ENCODE measurements at places on chromosomes 2 and 18.

- H3K4me1 ChIP-seq, result no peaks in the 10 kb centered on the region
- no peak overlapping the region for H3K4me3 ChIP-seq
- H3K27me3 ChIP-seq, result no peaks in the 10 kb centered on the region
- H3K36me3 ChIP-seq, result no peaks in the 10 kb centered on the region
- no peak for DNase-seq
- H3K27ac ChIP-seq, result no peak overlapping the region
These were observed 60.7 kb downstream of the CXCR4 start for GRCh38 chr2:136057023-136057801.

GRCh38 chr2:195779491-195779890, 122.5 kb downstream of the SLC39A10 start:
- H3K27ac ChIP-seq, result no peak overlapping the region
- no peaks in the 10 kb centered on the region for H3K27me3 ChIP-seq
- no peaks in the 10 kb centered on the region for H3K36me3 ChIP-seq
- H3K4me1 ChIP-seq, result no peaks in the 10 kb centered on the region
- H3K4me3 ChIP-seq, result no peak overlapping the region

DNA sequence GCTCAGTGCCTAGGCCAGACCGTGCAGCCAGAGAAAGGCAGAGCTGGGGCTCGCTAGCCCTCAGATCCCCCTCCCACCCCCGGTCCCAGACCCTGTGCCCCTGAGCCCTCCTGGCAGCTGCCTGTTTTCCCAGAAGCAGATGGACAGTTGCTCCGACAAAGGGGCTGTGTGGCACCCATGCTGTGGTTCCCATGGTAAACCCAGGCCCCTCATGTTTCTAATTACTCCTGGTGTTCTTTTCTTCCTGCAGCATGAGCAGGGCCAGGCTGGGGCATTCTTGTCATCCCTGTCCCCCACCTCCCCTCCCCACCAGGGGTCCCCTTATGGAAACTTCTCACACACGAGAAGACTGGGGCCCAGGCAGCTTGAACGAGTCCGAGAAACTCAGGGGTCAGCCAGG, 269.6 kb downstream of the HAUS1 start:
- no peaks in the 10 kb centered on the region for H3K27me3 ChIP-seq
- H3K4me3 ChIP-seq, result no peak overlapping the region
- DNase-seq, result no peak
- no peaks in the 10 kb centered on the region for H3K4me1 ChIP-seq
- H3K27ac ChIP-seq, result no peak overlapping the region

- no peak for DNase-seq
- no peak overlapping the region for H3K4me3 ChIP-seq
- H3K27ac ChIP-seq, result no peak overlapping the region
These were observed 68.3 kb downstream of the FAM117B start for GRCh38 chr2:202703091-202703490.

- H3K4me1 ChIP-seq, result peaks cover 64% of the 10 kb centered on the region
- no peaks in the 10 kb centered on the region for H3K36me3 ChIP-seq
- DNase-seq, result no peak
- no peak overlapping the region for H3K27ac ChIP-seq
- no peak overlapping the region for H3K4me3 ChIP-seq
- no peaks in the 10 kb centered on the region for H3K27me3 ChIP-seq
These were observed 23.0 kb downstream of the TCF7L1 start for GRCh38 chr2:85156153-85156552.

- no peaks in the 10 kb centered on the region for H3K27me3 ChIP-seq
- H3K36me3 ChIP-seq, result no peaks in the 10 kb centered on the region
- H3K4me1 ChIP-seq, result no peaks in the 10 kb centered on the region
- H3K27ac ChIP-seq, result no peak overlapping the region
- DNase-seq, result no peak
These were observed 3.0 kb upstream of the IL1RN start for GRCh38 chr2:113124181-113124961.

GRCh38 chr2:46547223-46548102, 68.1 kb downstream of the TMEM247 start:
- peak overlapping the region; percentile 4 for H3K4me3 ChIP-seq
- no peak for DNase-seq
- no peaks in the 10 kb centered on the region for H3K27me3 ChIP-seq
- H3K36me3 ChIP-seq, result peaks cover 6% of the 10 kb centered on the region
- H3K4me1 ChIP-seq, result peaks cover 49% of the 10 kb centered on the region
- H3K27ac ChIP-seq, result no peak overlapping the region

GRCh38 chr2:161552015-161552414, 72.2 kb upstream of the SLC4A10 start:
- DNase-seq, result no peak

DNA sequence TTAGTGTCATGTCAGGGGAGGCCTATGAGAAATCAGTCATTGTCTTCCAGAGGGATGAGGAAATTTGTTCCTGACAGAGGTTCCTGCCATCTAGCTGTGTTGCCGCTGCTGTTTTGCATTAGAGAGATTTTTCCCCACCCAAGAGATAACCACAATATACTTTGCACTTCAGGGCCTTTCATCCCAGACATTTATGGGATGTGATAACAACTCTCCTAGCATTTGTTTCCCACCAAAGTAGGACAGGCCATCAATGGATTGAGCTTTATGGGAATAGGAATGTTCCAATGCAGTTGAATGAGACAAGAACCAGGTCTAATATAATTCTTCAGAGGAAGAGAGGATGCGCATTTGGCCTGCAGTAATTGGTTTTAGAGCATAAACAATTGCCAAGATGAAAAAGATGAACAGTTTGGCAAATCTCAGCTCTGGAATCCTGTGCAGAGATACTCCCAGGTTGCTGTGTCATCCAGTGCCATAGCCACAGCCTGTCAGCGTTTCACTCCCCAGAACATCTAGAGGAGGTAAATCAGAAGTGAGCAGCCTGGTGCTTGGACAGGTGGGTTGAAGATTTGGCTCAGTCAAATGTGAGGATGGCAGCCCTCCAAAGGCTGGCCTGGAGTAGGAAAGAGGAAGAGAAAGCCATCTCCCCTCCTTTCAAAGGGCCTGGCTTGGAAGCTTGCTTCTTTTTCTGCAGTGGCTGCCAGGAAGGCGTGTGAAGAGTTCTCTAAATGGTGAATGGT, 93.7 kb upstream of the SETBP1 start:
- no peaks in the 10 kb centered on the region for H3K36me3 ChIP-seq
- H3K27me3 ChIP-seq, result no peaks in the 10 kb centered on the region
- H3K27ac ChIP-seq, result no peak overlapping the region
- no peak for DNase-seq
- H3K4me3 ChIP-seq, result no peak overlapping the region

GRCh38 chr18:79400591-79401381, 5.1 kb downstream of the NFATC1 start:
- H3K4me1 ChIP-seq, result peaks cover 46% of the 10 kb centered on the region
- peak overlapping the region; percentile 92 for H3K4me3 ChIP-seq
- H3K27me3 ChIP-seq, result no peaks in the 10 kb centered on the region
- H3K36me3 ChIP-seq, result no peaks in the 10 kb centered on the region
- no peak for DNase-seq

GRCh38 chr18:49464718-49465598, 4.5 kb upstream of the DYM start:
- H3K27me3 ChIP-seq, result no peaks in the 10 kb centered on the region
- DNase-seq, result no peak
- no peak overlapping the region for H3K4me3 ChIP-seq
- no peak overlapping the region for H3K27ac ChIP-seq
- H3K36me3 ChIP-seq, result no peaks in the 10 kb centered on the region

DNA sequence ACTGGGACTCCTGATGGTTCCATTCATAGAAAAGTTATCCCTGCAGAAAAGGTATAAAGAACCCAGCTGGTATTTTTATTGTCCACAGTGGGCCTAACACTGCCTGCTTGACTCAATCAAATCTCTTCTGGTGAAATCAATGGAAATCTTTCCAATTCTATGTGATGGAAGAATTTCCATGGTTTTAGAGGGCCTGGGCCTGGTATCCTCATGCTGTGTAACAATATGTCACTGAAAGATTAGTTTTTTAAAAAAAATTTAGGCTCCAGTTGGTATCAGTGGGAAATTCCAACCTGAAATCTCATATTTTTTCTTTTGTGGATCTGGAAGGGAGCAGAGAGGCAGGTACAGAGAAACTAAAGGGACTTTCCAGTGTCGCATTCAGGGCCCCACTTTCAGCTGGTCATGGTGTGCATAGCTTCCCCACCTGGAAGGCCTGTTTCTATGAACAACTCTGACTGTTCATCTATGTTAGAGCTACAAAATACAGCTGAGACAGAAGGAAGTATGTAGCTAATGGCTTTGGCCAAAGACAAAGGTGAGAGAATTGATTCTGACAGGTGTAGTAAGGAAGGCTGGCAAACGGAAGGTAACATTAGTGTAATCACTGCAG, 20.9 kb downstream of the NEB start:
- H3K4me1 ChIP-seq, result peaks cover 10% of the 10 kb centered on the region
- H3K27me3 ChIP-seq, result no peaks in the 10 kb centered on the region
- no peak overlapping the region for H3K27ac ChIP-seq
- DNase-seq, result no peak
- H3K36me3 ChIP-seq, result no peaks in the 10 kb centered on the region
- H3K4me3 ChIP-seq, result no peak overlapping the region

Data from thoracic aorta (tissue), 2 donors.